Midbrain (tissue), 1 donor: ENCODE measurements at places on chromosomes 11 and 22.

DNA sequence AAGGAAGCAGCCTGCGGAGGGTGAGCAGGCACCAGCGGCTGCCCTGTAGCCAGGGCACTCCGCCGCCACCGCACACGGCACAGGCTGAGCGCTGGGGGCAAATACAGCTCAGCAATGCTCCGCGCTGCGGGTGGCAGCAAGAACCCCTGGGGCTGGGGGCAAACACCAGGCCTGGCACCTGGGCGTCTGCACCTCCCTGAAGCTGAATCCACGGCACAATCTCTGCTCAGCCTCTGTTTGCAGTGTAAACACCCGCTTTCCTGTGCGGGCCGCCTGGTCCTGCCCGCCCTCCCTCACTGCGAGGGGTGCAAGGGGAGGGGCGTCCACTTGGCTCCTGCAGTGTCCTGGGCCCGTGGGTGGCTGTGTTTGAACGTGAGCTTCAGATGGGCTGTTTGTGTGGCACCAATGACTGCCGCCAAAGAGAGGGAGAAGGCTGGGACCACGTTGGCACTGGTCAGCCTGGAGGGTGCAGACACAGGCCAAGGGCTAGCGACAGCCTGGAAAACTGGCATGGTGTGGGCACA, 14.8 kb upstream of the MPPED1 start:
- DNase-seq = no peak

- peak; percentile 89 for DNase-seq
Observed at GRCh38 chr11:111446404-111447111, 65.6 kb downstream of the BTG4 start.

DNA sequence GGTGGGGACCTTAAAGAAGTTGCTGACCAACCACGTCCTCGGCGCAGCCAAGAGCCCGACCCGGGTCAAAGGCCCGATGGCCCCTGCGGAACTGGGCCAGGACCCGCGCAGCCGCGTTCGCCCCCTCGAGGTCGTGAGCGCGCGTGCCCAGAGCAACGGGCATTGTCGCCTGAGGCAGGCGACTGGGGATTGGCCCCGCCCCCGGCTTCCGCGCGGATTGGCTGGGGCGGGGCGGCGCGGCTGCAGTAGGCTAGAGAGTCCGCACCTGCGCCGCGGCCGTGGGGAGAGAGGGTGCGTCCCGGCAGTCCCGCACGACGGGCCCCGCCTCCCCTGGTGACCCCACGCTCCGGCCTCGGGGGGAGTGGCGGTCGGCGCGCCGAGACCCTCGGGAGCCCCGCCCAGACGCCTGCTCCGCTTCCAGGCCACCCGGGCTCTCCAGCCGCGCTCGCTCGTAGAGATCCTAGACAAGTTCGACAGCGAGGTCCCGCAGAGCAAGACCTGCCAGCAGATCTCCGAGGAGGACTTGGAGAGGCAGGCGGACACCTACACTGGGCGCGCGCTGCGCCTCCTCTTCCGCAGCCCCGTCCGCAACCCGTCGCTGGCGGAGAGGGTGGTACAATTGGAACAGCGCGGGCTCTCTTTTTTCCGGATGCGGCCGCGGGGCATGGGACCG, 8.3 kb upstream of the PPIL2 start:
- no peak for DNase-seq

GRCh38 chr11:8934742-8935488, 2.2 kb upstream of the C11orf16 start:
- no peak for DNase-seq

- DNase-seq = no peak
Observed at GRCh38 chr11:692824-693414, 2.1 kb downstream of the DEAF1 start.

DNA sequence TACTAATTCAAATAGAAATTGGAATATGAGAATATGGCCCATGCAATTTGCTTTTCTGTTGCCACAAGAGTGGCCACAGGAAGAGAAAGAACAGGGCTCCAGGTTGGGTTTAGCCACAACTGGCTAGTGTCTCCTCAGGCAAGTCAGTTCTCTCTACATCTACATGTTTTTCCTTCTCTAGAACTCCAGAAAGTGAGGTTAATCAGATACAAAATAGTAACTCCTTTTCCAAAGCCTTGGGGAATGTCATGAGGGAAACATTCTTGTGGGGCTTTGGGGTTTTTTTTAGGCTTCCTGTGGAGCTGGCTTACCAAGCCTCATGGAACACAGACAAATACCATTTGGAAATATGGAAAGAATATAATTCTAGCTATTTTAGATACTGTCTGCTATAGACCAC, 161.6 kb downstream of the NAV2 start:
- DNase-seq = no peak

- DNase-seq = no peak
Observed at GRCh38 chr22:23526596-23527316, 53.3 kb downstream of the IGLL1 start.

DNA sequence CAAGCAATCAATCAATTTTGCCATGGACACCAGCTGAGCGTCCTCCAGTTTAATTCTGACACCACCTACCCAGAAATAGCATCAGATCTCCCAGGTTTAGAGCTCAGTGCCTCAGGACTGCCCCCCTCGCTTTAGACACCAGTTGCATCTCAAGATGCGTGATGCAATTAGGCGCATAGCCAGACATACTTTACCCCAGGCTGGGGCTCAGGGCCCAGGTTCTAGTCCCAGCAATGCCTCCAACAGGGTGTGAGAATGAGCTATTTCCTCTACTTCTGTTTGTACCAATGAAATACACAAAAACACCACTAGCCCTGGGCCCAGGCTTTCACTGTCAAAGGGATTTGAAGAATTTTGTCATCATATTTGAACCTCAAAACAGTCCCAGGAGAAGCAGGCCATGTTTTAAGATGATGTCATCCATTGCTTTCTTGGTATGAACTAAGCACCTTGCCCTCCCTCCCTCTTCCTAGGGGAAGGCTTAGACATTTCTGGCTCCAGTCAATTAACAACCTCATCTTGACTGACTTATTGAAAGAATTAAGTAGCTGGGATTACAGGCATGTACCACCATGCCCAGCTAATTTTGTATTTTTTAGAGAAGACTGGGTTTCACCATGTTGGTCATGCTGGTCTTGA, 61.5 kb upstream of the INCENP start:
- DNase-seq = no peak

GRCh38 chr11:104997288-104997687, 25.7 kb downstream of the CASP5 start:
- no peak for DNase-seq

DNA sequence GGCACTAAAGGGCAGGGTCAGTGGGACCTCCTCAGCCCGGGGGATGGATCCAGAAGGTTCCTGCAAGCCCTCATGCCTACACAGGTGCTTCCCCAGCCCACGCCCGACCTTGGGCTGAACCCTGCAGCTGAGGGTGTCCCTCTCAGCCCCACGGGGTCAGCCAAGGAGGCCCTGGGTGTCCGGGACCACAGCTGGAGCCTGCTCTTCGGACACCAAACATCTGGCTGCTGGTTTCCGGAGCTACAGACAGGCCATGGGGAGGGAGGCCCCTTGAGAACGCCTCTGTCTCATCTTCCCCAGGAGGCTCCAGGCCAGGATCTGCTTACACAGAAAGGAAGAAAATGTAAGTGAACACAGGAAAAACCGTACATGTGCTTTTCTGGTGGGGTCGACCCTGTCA, 355.7 kb downstream of the MN1 start:
- no peak for DNase-seq

DNA sequence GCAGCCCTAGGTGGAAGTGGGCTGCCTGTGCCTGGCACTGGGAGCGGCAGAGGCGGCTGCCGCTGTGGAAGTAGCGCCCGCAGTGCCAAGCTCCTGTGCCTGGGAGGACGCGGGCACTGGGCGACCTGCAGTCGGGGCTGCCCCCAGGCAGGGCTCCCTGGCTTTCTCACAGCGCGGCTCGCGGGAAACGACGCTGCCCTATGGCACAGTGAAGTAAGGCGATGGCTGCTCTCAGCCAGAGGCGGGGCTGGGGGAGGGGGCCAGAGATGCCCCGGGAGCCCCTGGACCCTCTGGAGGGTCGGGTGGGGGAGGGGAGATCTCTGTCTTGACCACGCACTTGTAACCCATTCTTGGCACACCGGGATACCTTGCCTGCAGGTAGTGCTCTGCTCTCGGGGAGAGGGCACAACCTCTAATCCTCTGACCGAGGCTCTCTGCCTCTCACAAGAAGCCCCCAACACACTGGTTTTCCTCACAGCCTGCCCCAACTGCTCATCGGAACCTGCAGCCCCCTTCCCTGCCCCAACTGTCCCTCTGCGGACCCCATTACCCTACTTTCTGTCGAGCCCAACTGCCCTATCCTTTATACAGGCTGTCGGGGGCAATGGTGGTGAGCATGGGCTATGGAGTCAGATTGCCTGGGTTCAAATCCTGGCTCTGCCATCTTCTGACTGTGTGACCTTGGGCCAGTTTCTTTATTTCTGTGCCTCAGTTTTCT, 32.2 kb upstream of the TRIM29 start:
- no peak for DNase-seq

- no peak for DNase-seq
Observed at GRCh38 chr22:36467946-36468345, 13.5 kb downstream of the TXN2 start.

GRCh38 chr11:10797001-10797400, 11.7 kb downstream of the EIF4G2 start:
- no peak for DNase-seq

- DNase-seq = peak; percentile 82
Observed at GRCh38 chr11:66267379-66268243, 828 bp upstream of the RAB1B start.

DNA sequence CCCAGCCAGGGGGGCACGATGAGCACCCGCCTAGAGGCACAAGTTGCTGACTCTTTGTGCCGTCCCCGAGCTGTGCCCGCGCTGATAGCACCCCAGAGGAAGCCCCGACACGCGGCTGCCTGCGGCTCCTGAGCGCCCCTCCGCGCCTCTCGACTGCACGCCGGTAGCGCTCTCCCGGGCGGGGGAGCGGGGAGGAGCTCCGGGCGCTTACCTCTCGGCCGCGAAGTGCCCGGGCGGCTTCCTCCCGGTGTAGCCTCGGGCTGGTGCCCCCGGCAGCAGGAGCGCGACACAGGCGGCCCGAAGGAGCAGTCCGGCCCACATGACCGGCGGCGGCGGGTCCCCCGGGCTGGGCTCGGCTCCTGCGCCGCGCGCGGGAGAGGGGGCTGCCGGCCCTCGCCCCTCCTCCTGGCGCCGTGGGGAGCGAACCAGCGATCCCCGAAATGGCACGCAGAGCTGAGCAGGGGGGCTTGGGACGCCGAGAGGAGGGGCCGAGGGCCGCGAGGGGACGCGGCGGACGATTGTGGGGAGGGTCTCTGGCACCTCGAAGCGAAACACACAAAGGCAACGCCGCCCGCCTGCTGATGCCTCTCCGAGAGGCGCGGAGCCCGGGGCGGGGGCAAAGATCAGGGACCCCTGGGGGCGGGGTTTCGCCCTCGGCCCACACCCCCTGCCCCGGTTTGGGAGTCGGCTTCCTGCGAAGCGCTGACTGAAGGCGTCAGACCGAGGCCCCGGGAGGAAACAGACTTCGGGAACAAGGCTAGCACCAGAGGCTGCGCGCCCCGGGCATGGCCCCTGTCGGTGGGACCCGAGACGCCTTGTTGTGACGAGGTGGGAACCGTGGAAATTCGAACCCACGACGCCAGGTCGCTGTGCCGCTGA, at the start of gene VWCE:
TSS of gene VWCE (minus strand) at position 600 of the 879 bp plus-strand sequence. CDS start at position 321, 279 bp downstream.
- DNase-seq = no peak

GRCh38 chr11:82315093-82315492, 418.6 kb downstream of the FAM181B start:
- DNase-seq = no peak

DNA sequence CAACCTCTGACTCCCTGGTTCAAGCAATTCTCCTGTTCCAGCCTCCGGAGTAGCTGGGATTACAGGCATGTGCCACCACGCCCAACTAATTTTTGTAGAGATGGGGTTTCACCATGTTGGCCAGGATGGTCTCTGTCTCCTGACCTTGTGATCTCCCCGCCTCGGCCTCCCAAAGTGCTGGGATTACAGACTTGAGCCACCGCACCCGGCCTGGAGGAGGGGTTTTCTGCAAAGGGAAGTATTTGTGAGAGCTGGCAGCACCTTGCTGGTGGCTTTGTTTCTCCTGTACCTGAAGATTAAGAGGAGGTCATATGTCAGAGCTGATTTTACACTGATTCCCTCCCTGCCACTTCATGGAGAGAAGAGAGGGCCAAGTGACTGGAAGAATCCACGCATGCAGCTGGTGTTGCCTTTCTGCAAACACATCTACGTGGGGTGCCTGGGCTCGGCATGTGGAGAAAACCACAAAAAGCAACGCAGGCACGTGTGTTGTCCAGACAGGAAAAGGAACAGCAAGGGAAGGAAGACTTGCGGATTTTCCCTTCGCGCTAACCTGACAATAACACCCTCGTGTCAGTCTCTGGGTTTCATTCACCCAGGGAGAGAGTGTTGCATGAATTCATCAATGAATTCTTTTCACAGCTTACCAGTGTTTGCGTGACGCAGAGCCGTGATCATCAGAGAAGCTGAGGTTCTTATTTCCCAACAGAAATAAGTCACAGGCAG, 61.9 kb downstream of the TSPAN18 start:
- DNase-seq = no peak

GRCh38 chr11:115873813-115874212, 369.6 kb upstream of the CADM1 start:
- no peak for DNase-seq
